ENCODE measurements at places on chromosomes 5 and 9. TPM values are rescaled to one million over a fixed set of nuclear protein-coding genes. Genes with fewer than 3 reads are reported as not detected.

GRCh38 chr9:76996700-76997099 lies 22.8 kb upstream of the FOXB2 start:
- DNase-seq, result no peak
- no peak overlapping the region for H3K27ac ChIP-seq
- no peaks in the 10 kb centered on the region for H3K36me3 ChIP-seq
- H3K4me1 ChIP-seq, result no peaks in the 10 kb centered on the region

DNA sequence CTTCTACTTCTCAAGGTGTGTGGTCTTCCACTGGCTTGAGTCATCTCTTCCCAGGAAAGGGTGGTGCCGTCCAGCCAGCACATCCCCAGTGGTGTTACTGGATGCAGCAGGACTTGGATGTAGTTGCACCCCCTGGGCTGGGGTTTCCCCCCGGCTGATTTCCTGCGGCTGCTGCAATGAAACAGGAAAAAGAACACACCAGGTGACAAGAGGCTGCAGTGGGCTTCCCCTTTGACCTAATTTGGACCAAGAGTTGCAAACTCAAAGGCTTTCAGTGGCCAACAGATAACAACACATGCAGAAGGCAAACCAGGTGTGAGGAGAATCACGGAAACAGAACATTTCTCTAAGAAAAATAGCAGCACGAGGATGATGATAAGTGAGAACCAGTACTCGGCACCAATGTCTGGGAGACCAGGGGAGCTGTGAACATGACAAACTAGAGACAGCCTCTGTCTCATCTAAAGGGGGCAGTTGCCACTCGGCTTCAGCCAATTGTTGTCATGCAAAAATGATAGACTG lies 83.7 kb downstream of the PDE6A start:
- H3K36me3 ChIP-seq, result no peaks in the 10 kb centered on the region
- no peak overlapping the region for H3K4me3 ChIP-seq
- DNase-seq, result no peak
- no peaks in the 10 kb centered on the region for H3K27me3 ChIP-seq
- H3K27ac ChIP-seq, result no peak overlapping the region

GRCh38 chr5:169307646-169308045 lies 6.7 kb upstream of the SLIT3 start:
- DNase-seq, result no peak
- no peaks in the 10 kb centered on the region for H3K4me1 ChIP-seq
- H3K27ac ChIP-seq, result no peak overlapping the region
- no peaks in the 10 kb centered on the region for H3K36me3 ChIP-seq
- no peaks in the 10 kb centered on the region for H3K27me3 ChIP-seq

GRCh38 chr9:128781187-128782070 lies 5.6 kb upstream of the TBC1D13 start:
- no peak overlapping the region for H3K4me3 ChIP-seq
- no peak overlapping the region for H3K27ac ChIP-seq
- no peak for DNase-seq
- H3K27me3 ChIP-seq, result no peaks in the 10 kb centered on the region
- no peaks in the 10 kb centered on the region for H3K36me3 ChIP-seq

DNA sequence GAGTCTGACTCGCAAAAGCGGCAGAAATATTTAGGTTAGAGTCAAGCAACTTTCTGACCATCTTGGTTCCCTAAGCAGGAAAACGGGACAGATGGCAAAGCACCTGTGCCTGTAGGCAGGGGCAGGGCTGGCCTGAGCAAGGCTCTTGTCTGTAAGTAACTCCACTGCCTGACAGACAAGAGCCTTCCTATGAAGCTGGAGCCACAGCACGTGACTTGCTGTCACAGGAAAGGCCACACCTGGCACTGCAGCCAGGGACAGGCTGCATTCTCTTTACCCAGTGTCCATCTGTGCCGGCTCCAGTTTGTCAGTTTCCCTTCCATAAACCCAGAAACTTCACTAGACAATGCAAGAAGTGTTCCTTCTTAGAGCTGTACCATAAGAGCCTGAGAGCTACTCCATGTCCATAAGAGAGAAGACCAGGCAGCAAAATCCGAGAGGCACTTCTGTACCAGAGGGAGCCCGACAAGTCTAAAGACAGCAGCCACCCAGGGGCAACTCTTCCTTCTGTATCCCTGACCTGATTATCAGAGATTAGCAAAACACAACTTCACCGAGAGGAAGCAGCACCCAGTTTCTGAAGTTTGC lies 78.1 kb downstream of the GPR21 start:
- H3K36me3 ChIP-seq, result no peaks in the 10 kb centered on the region
- peaks cover 2% of the 10 kb centered on the region for H3K4me1 ChIP-seq
- no peak for DNase-seq

- no peak overlapping the region for H3K27ac ChIP-seq
- no peaks in the 10 kb centered on the region for H3K36me3 ChIP-seq
- DNase-seq, result no peak
- no peak overlapping the region for H3K4me3 ChIP-seq
- H3K4me1 ChIP-seq, result no peaks in the 10 kb centered on the region
Observed at GRCh38 chr5:14110680-14111079, 32.5 kb upstream of the TRIO start.

DNA sequence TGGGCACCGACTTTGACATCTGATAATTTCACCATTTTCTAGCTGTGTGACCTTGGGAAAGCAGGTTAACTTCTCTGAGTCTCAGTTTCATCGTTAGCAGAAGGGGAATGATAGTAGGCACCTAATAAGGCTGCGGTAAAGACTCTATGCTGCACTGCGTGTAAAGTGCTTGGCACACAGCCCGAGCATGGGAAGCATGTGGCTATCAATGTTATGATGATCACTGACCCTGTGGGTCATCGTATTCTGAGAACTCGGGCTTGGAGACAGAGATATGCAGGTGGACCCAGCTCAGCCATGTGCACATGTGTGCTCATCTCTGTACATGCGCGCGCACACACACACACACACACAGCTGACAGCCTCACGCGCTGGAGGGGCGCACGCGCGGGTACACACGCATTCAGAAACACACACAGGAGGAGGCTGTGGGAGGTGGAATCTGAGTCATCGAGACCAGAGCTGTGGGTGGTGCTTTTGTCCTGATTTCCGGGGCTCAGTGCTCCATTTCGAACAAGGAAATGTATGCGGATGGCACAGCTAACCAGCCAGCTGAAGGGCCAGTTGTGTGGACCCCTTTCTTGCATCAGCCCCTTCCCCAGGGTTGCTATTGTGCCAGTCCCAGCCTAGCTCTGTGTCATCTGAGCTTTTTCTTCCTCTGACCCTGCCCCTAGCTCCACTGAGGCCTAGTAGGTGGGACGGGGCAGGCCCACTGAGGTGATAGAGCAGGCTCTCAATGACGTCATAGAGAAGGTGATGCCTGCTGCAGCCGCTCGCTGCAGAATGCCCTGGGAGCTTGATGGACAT lies 11.1 kb upstream of the ARAP3 start:
- H3K27ac ChIP-seq, result no peak overlapping the region
- DNase-seq, result no peak
- H3K27me3 ChIP-seq, result no peaks in the 10 kb centered on the region
- H3K36me3 ChIP-seq, result no peaks in the 10 kb centered on the region

- H3K4me3 ChIP-seq, result no peak overlapping the region
- H3K4me1 ChIP-seq, result no peaks in the 10 kb centered on the region
- H3K36me3 ChIP-seq, result no peaks in the 10 kb centered on the region
Observed at GRCh38 chr5:16595881-16596580, 20.8 kb downstream of the RETREG1 start.

DNA sequence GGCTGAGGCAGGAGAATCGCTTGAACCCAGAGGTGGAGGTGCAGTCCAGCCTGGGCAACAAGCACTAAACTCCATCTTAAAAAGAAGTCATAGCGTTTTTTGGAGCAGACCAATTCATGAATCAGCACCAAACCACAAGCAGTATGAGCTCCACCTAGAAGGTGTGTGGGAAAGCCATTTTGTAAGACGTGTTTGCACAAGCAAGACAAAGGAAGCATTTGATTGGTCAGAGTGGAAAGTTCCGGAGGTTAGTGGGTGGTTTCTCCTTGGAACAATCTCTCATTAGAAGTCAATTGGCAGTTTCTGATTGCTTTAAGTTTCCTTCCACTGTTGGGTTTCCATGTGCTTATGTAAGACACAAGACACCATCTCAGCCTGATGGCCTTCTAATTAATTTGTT lies 5.0 kb downstream of the SRD5A1 start:
- no peak overlapping the region for H3K27ac ChIP-seq
- H3K4me3 ChIP-seq, result no peak overlapping the region
- H3K27me3 ChIP-seq, result no peaks in the 10 kb centered on the region
- H3K36me3 ChIP-seq, result no peaks in the 10 kb centered on the region
- no peaks in the 10 kb centered on the region for H3K4me1 ChIP-seq

DNA sequence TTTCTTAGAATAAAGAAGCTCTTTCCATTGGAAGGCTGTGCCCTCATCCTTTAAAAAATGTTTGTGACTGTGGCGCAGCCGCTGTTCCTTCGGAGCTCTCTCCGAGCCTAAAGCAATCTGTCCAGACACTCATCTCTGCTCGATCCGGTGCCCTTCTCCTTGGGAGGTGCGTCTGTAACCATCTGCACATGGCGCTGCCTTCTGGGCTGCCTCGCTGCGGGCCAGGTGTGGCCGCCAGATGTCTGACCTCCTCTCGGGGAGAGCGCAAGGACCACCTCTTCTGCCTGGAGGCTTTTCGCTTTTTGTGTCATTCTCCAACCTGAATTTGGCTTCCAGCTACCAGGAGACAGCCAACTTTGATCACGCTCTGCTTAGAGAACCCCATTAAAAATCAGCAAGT lies 153.4 kb upstream of the PTCH1 start:
- H3K36me3 ChIP-seq, result no peaks in the 10 kb centered on the region
- no peak overlapping the region for H3K27ac ChIP-seq
- DNase-seq, result no peak
- no peak overlapping the region for H3K4me3 ChIP-seq

DNA sequence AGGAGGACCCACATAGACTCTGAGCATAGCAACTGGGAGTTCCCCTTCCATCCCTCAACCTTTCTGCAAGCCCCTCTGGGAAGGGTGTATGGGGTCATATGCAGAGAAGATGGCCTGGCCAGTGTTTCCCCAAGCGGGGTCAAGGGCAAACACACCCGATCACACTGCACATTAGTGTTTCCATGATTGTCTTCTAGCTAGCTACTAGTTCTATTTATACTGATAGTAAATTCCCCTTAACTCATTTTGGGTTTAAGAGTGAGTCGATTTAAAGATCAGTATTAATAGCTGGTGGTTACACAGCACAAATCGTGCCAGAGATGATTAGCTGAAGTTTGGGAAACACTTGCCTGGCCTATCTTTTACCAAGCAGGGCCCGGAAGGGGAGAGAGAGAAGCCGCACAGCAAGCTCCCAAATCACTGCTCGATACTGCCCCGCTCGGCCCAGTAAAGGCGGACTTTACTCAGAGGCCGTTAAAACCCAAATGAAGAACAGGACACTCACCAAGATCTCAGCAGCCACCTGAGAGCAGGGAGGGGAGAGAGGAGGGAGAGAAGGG lies 29.4 kb upstream of the TNIP1 start:
- no peaks in the 10 kb centered on the region for H3K36me3 ChIP-seq
- H3K4me1 ChIP-seq, result peaks cover 9% of the 10 kb centered on the region
- no peak for DNase-seq

Gene PDE6A
- 0.15 TPM for total RNA-seq

Gene TRPM3
- 7.6 TPM for total RNA-seq

Gene ACOT12
- total RNA-seq, result not detected

Gene TBC1D2
- total RNA-seq, result 4.7 TPM

Gene HTR1A
- 0.40 TPM for total RNA-seq

Gene ADGRD2
- total RNA-seq, result not detected

Gene BTNL8
- not detected for total RNA-seq

Gene PCDHAC1
- 0.72 TPM for total RNA-seq

Gene PHYKPL
- total RNA-seq, result 62.7 TPM

Measured in ovary (tissue), 10 donors.